ENCODE measurements at places on chromosomes 7 and 10. TPM values are rescaled to one million over a fixed set of nuclear protein-coding genes. Genes with fewer than 3 reads are reported as not detected.

Gene AKR1C8
- not detected for total RNA-seq

Gene CCDC136
- 2.8 TPM for total RNA-seq

Gene PMPCB
- total RNA-seq, result 78.1 TPM

Gene ABHD11
- 20.7 TPM for total RNA-seq

Gene CDC14C
- total RNA-seq, result not detected

Gene RNF32
- 1.7 TPM for total RNA-seq

Gene KIF11
- 58.1 TPM for total RNA-seq

Gene TFPI2
- 267 TPM for total RNA-seq

Gene IRF5
- total RNA-seq, result not detected

Gene MRC1
- not detected for total RNA-seq
